Stimulated activated CD4-positive, alpha-beta T cell treated with anti-CD3 and anti-CD28 coated beads, TNF-alpha, amount 100 ng/mL, for 1 hour (primary cell): ENCODE measurements at places on chromosomes 7 and 10.

GRCh38 chr7:90668992-90669391 lies 72.9 kb downstream of the CDK14 start:
- no peak for DNase-seq

DNA sequence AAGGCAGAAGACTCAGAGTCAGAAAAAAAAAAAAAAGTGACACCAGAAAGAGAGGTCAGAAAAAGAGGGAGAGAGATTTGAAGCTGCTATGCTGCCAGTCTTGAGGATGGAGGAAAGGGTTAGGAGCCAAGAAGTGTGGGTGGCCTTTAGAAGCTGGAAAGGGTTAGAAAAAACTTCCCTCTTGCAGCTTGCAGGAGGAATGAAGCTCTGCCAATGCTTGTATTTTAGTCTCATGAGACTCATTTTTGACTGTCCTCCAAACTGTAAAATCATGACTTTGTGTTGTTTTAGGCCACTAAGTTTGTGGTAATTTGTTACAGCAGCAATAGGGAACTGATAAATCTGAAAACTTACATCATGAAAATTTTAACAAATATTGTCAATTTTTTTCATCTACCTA lies 127.7 kb upstream of the NOBOX start:
- no peak for DNase-seq

DNA sequence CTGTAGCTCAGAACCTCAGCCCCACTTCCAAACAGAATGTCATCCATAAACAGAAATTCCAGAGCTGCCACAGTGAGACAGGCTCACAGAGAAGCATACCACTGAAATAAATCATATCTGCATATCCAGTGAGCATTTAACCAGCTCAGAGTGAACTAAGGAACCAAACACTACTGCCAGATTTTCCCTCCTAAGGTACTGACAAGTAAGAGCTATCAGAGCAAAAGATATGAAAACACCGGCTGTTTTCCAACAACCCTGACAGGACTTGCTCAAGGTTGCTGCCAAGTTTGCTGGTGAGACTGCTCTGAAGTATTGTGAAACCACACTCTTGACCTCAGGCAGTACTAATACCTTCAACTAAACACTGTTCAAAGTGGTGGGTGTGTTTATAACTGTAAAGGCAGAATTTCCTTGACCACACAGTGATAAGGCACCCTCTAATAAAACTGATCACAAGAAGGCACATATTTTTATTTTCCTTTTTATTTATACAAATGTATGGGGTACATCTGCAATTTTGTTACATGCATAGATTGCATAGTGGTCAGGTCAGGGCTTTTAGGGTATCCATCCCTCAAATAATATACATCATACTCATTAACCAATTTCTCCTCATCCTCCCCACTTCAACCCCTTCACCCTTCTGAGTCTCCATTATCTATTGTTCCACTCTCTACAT lies 18.3 kb downstream of the SGMS1 start:
- DNase-seq: no peak

GRCh38 chr7:126569402-126569801 lies 683.3 kb downstream of the GRM8 start:
- no peak for DNase-seq

DNA sequence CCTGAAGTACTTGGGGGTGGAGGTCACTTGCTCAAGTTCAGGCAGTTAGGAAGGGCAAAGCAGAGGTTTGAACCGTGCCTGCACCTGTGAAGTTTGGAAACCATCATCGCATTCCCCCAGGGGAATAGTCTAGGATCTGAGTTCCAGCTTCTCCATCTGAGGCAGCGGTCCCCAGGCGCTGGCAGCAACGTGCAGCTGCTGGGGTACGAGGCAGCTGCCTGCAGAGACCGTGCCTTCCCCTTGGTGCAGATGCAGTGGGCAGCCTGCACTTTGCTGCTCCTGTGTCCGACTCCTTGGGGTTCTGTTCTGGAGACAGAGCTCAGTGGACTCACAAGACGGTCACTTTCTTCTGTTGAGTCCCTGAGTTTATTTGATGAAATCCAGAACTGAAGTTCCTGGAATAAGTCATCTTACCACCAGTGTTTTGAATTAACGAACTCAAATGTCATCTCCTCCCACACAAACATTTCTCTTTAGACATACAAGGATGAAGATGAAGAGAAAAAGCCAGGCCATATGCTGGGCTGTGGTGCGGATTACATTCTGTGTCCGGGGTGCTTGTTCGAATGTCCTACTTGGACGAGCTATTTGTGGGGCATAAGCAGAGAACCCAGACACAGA lies 19.9 kb upstream of the GIMAP8 start:
- no peak for DNase-seq

DNA sequence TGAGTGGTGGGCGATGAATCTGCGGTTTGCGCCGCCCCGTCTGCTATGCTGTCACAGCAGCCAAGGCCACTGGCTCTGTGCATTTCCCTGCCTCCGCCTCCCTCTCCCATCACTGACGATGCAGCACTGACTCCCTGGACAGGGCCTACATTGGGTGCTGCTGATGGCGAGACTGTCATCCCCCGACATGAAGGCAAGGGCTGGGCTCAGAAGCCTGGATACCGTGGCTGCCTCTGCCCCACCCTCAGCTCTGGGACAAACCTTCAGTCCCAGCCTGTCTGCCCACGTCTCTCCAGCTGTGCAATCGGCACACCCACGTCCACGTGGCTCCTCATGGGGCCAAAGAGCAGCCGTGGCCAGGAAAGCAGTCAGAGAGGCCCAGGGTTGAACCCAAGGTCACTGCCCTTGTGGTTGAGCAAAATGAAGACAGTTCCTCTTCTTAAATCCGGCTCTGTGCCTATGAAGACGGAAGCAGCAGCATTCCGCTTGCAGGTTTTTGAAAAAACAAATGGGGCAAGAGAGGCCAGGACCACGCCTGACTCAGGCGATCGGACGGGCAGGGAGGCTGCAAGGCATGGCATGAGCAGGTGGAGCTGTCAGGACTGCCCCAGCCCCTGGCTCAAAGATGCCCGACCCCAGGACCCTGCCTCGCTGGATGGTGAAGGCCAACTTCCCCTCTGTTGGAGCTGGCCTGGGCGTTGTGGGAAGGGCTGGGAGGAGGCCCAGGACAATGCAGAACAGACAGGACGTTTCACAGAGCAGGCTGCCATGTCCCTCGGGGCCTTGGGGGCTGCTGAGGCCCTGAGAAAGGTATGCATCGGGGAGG lies 517.5 kb downstream of the DNAJB6 start:
- DNase-seq: no peak

DNA sequence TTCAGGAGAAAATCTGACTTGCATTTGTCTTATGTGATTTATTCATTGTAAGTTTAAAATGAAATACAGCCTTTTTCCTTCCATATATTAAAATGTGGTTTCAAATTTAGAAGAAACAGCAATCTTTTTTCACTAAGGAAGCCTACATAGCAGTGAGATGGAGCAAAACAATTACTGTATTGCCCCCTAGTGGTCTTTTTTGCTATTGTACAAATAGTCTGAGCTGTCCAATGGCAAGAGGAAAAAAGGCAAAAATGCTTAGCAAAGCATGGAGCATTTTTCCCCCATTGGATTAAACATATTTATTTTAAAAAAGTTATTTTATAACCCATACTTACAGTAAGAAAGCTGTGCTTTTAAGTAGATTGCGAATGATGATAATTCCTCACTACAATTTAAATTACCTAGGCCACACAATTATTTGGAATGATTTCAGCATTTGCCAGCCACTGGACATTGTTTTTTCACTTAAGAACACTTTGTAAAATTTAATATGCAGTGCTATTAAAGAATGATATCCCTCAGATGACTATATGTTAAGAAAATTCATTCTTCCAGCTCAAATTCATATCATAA lies 119.5 kb downstream of the CPED1 start:
- DNase-seq: no peak

DNA sequence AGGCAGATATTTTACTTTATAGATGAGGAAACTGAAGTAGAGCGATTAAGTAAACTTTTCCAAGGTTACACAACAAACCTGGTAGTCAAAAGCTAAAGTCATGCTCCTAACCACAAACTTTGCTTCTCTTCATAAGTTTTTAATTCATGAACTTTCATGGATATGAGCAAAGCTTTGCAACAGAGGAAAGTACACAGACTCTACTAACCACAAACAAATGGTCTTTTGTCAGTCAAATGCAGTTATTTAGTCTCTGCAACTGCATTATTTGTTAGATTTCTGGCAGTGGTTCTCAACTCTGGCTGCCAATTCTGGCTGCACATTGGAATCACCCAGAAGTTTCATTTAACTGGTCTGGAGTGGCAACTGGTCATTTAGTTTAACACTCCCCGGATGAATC lies 140.6 kb upstream of the TMEM168 start:
- DNase-seq: no peak

DNA sequence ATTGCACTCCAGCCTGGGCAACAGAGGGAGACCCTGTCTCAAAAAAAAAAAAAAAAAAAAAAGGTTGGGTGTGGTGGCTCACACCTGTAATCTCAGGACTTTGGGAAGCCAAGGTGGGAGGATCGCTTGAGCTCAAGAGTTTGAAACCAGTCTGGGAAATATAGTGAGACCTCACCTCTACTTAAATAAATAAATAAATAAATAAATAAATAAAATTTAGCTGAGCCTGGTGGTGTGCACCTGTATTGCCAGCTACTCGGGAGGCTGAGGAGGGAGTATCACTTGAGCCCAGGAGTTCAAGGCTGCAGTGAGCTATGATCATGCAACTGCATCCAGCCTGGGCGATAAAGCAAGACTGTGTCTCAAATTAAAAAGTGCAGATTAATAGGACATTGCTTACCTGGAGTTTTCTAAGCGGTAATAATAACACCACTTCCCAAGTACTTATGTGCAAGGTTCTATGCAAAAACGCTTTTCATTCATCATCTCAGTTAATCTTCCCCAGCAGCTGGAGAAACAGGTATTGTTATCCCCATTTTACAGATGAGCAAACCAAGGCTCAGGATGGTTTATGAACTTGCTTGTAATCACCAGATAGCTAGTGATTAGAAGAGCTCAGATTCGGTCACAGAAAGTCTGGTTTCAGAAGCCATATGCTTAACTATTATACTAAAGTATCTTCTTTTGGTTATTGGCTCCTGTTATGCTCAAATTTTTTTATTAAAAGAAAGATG lies 196.5 kb upstream of the MKLN1 start:
- DNase-seq: no peak

DNA sequence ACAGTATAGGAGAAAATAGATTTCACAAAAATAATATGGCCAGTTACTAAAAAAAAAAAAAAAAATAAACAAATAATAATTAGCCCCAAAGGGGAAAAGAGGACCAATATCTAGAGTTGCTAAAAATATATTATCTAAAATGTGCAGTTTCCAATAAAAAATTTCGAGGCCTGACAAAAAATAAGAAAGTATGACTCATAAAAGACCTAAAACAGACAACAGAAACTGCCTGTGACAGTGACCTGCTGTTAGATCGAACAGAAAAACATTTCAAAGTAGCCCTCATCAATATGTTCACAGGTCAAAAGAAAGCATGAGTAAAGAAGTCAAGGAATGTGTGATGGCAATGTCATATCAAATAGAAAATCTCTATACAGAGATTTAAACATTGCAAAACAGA lies 11.8 kb upstream of the TSPAN12 start:
- no peak for DNase-seq

GRCh38 chr10:52029628-52030027 lies 284.5 kb upstream of the DKK1 start:
- DNase-seq: no peak
